ENCODE measurements at places on chromosomes 3 and 15.
A peak's percentile ranks its signal among the peaks of the same experiment; 100 is the strongest.

GRCh38 chr3:65277798-65278197 is 590.0 kb upstream of the ADAMTS9 start:
- DNase-seq, result no peak

- peak; percentile 11 for DNase-seq
Measured at GRCh38 chr3:57112206-57112605, 51.7 kb downstream of the SPATA12 start.

GRCh38 chr3:166052440-166052839 is 215.2 kb upstream of the BCHE start:
- DNase-seq, result no peak

- DNase-seq, result peak; percentile 90
Measured at GRCh38 chr3:139427283-139428060, 38.0 kb upstream of the COPB2 start.

- no peak for DNase-seq
Measured at GRCh38 chr3:4814305-4814903, 164.8 kb upstream of the BHLHE40 start.

DNA sequence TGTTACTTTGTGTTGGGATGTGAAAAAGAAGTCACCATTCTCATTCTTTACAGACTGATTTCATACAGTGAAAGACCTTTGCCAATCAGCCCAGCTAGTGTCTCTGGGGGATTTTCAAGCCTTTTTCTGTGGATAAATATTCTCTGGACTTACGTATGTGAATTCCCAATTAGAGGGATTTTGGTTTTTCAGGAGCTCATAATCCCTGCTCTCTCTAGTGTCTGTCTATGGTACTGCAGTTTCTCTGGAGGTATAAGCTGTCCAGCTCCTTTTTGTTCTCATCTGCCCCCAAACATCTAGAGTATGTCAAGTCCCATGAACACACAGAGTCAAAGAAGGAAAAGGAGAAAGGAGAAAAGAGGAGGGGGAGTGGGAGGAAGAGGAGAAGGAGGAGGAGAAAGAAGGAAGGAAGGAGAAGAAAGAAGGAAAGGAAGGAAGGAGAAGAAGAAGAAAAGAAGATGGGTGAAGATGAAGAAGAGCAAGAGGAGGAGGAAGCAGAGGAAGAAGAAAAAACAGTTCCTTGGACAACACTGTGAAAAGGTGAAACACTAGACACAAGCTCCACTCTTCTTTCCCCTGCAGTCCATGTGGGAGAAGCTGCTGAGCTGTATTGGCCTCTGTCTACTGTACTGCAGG is 218.6 kb downstream of the GREM1 start:
- DNase-seq, result no peak

- DNase-seq, result no peak
Measured at GRCh38 chr15:67480741-67481140, 40.2 kb upstream of the C15orf61 start.

DNA sequence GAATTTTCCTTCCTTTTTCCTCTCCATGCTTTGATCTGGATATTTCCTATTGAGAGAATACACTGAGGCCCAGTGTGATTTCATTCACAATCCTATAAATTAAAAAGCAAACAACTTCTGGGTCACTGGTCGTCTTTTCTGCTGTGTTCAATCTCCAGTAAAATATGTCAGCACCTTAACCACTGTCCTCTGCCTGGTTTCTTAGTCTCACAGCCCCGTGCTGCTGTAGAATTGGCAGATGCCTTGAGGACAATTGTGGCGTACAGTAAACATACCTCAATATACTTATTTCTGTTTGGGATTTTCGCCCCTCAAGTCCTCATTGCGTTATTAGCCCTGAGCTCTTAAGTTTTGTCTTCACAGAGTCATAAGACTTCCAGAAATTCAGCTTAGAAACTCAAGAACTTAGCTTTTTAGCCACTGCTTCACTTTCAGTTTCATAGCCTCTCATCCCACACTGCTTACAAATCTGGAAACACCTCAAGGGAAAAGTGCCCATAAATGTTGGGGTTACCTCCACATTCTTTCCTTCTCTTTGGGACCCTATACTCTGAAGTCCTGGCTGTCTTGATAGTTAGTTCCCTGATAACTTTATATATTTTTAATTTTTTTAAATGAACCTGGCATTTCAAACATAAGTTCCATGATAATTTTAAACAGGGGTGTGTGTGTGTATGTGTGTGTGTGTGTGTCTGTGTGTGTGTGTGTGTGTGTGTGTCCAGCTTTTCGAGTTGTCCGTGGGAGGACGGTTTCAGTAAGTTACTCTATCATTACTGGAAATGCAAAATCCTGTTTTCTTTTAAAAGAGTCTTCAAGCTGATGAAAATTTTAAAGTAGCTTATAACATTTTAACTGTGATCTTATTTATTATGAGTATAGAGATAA is 238.4 kb upstream of the CTDSPL start:
- no peak for DNase-seq

- DNase-seq, result no peak
Measured at GRCh38 chr15:57708047-57708446, 1.5 kb downstream of the POLR2M start.

- DNase-seq, result peak; percentile 87
Measured at GRCh38 chr3:128153156-128154041, at the start of gene EEFSEC. TSS of gene EEFSEC (plus strand) at chr3:128153481. CDS start at chr3:128153508, 27 bp downstream.

DNA sequence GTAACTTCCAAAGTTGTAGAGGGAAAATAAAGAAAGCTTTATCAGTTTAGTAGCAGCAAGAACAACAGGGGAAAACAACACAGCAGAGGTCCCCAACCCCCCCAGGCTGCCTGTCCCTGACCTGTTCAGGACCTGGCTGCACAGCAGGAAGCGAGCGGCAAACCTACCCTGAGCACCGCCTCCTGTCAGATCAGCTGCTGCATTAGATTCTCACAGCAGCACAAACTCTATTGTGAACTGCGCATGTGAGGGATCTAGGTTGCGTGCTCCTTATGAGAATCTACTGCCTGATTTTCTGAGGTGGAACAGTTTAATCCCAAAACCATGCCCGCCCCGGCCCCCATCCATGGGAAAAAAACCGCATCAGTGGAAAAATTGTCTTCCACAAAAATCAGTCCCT is 40.3 kb downstream of the USP50 start:
- no peak for DNase-seq

- DNase-seq, result no peak
Measured at GRCh38 chr3:99542767-99543518, 95.5 kb upstream of the COL8A1 start.

DNA sequence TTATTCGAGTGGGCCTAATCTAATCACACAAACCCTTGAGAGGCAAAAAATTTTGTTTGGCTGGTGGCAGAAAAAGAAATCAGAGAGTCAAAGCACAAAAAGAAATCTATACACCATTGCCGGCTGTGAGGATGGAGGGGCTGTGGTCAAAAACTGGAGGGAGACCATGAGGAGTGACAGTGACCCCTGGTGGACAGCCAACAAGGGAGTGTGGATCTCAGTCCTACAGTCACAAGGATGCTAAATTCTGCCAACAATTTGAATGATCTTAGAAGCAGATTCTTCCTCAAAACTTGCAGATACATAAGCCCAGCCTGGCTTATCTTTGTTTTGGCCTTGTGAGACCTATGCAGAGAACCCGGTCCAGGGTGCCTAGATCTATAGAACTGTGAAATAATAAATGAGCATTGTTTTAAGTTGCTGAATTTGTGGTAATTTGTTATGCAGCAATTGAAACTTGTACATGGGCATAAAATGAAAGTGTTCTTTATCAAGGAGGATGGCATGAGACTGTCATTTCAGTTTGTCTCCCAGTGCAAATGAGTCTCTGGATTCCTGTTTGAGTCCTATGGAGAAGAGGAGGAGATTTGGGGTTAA is 103.0 kb upstream of the ARHGEF26 start:
- peak; percentile 47 for DNase-seq

- DNase-seq, result no peak
Measured at GRCh38 chr3:161649900-161650484, 153.4 kb downstream of the OTOL1 start.

DNA sequence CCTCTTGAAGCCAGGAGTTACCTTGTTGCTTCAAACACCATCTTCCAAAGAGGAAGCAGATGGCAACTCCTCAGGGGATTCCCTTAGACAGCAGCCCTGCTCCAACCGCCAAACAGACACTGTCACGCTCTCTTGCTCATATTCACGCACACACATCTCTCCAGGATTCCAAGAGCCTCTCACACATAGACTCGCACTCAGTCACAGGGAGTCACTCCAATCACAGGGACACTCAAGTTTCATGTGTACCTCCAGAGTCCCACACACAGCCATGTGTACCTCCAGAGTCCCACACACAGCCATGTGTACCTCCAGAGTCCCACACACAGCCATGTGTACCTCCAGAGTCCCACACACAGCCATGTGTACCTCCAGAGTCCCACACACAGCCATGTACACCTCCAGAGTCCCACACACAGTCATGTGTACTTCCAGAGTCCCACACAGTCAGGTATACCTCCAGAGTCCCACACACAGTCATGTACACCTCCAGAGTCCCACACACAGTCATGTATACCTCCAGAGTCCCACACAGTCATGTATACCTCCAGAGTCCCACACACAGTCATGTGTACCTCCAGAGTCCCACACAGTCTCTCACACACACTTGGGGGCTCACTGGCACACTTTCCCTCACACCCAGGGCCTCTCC is 6.1 kb downstream of the VWA5B2 start:
- no peak for DNase-seq

GRCh38 chr15:99399061-99399460 is 147.8 kb downstream of the LRRC28 start:
- DNase-seq, result no peak

- DNase-seq, result no peak
Measured at GRCh38 chr15:80787316-80787715, 8.1 kb downstream of the CEMIP start.

GRCh38 chr3:130354430-130354829 is 9.0 kb downstream of the COL6A5 start:
- no peak for DNase-seq

DNA sequence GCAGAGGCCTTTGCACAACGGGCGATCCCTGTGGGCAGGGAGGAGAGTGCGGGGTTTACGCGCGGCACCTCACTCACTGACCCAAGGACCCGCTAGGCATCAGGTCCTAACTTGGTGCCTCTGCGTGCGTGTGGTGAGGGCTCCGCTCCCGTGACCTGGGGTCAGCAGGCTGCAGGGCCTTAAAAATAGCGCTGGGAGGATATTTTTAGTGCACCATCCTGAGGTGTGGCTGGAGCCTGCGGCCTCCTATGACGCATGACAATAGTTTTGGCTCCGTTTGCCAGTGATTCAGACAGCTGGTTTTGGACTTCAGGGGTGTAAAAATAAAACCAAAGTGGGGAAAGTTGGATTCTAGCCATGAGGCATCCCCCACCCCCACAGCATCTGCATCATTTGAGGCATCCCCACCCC is 139.0 kb downstream of the FAM43A start:
- no peak for DNase-seq

DNA sequence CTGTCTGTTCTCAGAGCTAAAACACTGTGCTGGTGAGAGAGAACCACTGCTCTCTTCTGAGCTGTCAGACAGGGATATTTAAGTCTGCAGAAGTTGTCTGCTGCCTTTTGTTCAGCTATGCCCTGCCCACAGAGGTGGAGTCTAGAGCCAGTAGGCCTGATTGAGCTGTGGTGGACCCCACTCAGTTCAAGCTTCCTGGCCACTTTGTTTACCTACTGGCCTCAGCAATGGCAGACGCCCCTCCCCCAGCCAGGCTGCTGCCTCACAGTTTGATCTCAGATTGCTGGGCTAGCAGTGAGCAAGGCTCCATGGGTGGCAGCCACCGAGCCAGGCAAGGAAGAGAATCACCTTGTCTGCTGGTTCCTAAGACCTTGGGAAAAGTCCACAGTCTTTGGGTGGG is 21.0 kb upstream of the CACNA1D start:
- DNase-seq, result no peak

DNA sequence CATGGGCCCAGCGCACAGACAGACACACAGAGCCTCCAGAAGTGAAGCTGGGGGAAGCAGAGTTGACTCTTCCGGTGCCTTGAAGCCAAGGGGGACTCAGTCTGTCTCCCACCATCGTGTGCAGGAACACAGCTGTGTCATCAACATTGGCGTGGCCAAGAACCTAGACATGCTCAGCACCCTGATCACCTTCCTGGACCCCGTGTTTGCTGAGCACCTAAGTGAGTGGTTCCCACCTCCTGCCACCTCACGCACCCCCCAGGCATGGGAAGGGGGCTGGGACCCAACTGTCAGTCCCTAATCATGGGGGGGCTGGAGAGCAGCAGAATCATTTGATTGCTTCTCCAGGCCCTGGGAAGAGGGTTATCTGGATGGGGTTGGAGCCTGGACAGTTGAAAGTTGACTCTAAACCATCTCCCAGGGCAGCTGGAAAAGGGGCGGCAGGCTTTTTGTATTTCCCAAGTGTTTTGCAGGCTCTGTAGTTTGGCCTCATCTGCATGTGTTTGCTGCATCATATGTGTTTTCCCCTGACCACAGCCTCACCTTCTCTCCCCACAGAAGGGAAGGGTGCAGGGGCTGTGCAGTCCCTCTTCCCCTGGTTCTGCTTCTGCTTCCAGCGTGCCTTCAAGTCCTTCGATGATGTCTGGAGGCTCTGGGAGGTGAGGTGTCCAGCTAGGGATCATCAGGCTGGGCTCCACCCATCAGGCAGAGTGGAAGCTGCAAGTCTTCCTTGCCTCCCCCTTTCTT is 12.8 kb downstream of the TBC1D21 start:
- no peak for DNase-seq

GRCh38 chr15:100129677-100130076 is 212.1 kb downstream of the ADAMTS17 start:
- DNase-seq, result no peak

DNA sequence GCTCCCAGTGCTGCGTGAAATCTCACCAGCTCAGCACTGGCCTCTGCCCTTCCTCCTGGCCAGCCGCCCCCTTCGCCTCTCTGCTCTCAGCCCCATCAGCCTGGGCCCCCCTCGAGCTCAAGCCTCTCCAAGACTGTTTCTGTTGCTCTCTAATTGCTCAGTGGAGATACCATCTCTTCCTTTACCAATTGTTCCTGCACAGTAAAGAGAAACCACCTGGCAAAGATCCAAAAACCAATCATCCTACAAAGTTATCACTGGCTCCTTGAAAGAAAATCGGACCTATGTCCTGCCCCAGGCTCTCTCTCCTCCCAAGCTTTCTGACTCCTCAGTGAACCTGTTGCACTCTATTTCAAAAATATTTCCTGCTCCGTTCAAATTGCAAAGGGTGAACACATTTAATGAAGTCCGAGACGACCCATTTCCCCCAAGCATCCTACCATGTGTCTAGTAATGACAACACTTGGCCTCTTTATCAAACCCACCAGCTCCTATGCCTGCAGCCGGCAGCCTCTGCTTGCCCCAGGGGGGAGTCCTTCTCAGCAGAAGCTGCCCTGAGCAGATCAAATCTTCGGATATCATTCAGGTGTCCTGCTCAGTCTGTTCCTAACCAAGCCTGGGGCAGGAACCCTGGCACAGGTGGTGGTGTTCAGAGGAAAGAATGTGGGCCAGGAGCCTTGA is 53.7 kb upstream of the FAM174B start:
- DNase-seq, result no peak

GRCh38 chr3:28022916-28023315 is 218.5 kb upstream of the CMC1 start:
- DNase-seq, result no peak

DNA sequence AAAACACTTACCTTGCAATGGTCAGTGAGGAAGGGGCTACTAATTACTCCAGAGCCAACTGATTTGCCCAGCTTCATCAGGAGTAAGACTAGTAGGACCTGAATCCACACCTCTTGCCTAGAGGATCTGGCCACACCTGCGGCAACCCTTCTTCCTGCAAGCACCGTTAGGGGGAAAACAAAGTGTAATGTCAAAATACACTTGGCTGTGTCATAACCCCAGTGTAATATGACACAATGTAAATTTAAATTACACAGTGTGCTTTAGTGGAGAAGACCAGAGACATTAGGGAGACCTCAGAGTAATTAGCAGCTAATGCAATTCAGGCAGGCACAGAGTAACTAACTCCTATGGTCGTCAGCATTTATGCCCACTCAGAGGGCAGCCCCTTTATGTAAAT is 308.5 kb upstream of the ARRDC4 start:
- peak; percentile 47 for DNase-seq

Data from NCI-H146 (cell line).